PC-9 (cell line): ENCODE measurements at places on chromosomes 13 and 19. TPM values are rescaled to one million over a fixed set of nuclear protein-coding genes. Genes with fewer than 3 reads are reported as not detected.

GRCh38 chr13:101059793-101060192 is 356.5 kb downstream of the NALCN start:
- H3K4me3 ChIP-seq = no peak overlapping the region
- no peak overlapping the region for H3K27ac ChIP-seq
- no peak for DNase-seq
- H3K27me3 ChIP-seq = no peaks in the 10 kb centered on the region
- H3K4me1 ChIP-seq = no peaks in the 10 kb centered on the region
- no peaks in the 10 kb centered on the region for H3K36me3 ChIP-seq

GRCh38 chr19:34325981-34326787 is 38.8 kb upstream of the GPI start:
- no peak for DNase-seq
- H3K36me3 ChIP-seq = peaks cover 7% of the 10 kb centered on the region; the same call in 1 of the 2 replicates
- no peak overlapping the region for H3K4me3 ChIP-seq
- no peaks in the 10 kb centered on the region for H3K27me3 ChIP-seq
- H3K4me1 ChIP-seq = peaks cover 12% of the 10 kb centered on the region; the same call in 1 of the 2 replicates

DNA sequence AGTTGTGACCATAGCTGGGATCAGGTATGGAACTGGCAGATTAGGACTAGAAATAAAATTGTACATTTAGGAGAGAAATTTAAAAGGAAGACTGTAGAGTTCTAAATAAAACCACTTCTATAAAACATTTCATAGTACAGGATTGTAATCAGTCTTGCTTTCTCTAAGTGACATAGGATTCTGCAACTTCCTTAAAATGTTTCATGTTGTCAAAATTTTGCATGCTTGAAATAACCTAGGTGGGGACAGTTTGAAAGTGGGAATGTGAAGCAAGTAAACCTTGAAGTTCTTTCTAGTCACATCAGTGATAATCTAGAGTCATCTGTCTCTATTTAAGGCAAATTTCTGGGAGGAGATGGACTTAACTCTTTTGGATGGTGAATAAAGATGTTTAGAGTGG is 6.7 kb downstream of the TM9SF2 start:
- DNase-seq = no peak
- peaks cover 33% of the 10 kb centered on the region for H3K36me3 ChIP-seq
- H3K4me1 ChIP-seq = peaks cover 30% of the 10 kb centered on the region

The TMEM205 gene
- 80.3 and 90.6 TPM in 2 replicates for total RNA-seq

DNA sequence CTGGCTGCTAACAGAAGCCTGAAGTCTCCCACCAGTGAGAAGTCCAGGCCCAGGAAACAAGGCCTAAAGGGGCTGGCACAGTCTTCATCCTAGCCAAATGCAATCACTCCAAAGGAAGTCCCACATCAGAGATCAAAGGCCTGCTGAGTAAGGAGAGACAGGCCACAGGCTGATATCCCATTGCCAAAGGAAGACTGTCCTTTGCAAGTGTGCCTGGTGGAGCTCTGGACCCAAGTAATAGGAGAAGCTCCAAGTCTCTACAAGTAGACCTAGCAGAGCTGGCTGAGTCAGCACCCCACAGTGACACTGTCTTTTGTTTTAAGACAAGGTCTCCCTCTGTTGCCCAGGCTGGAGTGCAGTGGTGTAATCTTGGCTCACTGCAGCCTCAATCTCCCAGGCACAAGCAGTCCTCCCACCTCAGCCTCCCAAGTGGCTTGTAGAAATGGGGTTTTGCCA is 4.5 kb downstream of the DBP start:
- no peak overlapping the region for H3K27ac ChIP-seq
- no peaks in the 10 kb centered on the region for H3K27me3 ChIP-seq
- H3K36me3 ChIP-seq = no peaks in the 10 kb centered on the region; the same call in 1 of the 2 replicates
- peaks cover 30% of the 10 kb centered on the region for H3K4me1 ChIP-seq
- no peak overlapping the region for H3K4me3 ChIP-seq

The C3 gene
- 130 and 132 TPM in 2 replicates for total RNA-seq

The PLVAP gene
- not detected in 2 replicates for total RNA-seq

DNA sequence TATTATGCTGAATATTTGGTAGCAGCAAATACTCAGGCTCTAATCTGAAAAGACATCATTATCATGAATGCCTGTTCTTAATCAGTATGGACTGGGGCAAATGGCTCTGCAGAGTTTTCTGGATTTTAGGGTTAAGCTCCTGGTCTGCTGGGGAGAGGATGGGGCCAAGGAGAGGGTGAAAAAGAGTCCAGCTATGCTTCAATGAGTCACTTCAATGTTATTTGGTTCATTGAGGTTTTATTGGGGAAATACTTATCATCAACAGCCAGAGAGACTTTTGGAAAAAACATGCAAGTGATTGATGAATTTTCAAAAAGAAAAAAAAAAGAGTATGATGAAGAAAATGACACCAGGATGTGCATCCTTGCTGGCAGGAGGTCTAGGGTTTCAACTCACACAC is 278.3 kb downstream of the UQCRFS1 start:
- DNase-seq = no peak
- H3K27me3 ChIP-seq = peaks cover 10% of the 10 kb centered on the region
- H3K27ac ChIP-seq = no peak overlapping the region
- no peaks in the 10 kb centered on the region for H3K4me1 ChIP-seq
- no peak overlapping the region for H3K4me3 ChIP-seq

DNA sequence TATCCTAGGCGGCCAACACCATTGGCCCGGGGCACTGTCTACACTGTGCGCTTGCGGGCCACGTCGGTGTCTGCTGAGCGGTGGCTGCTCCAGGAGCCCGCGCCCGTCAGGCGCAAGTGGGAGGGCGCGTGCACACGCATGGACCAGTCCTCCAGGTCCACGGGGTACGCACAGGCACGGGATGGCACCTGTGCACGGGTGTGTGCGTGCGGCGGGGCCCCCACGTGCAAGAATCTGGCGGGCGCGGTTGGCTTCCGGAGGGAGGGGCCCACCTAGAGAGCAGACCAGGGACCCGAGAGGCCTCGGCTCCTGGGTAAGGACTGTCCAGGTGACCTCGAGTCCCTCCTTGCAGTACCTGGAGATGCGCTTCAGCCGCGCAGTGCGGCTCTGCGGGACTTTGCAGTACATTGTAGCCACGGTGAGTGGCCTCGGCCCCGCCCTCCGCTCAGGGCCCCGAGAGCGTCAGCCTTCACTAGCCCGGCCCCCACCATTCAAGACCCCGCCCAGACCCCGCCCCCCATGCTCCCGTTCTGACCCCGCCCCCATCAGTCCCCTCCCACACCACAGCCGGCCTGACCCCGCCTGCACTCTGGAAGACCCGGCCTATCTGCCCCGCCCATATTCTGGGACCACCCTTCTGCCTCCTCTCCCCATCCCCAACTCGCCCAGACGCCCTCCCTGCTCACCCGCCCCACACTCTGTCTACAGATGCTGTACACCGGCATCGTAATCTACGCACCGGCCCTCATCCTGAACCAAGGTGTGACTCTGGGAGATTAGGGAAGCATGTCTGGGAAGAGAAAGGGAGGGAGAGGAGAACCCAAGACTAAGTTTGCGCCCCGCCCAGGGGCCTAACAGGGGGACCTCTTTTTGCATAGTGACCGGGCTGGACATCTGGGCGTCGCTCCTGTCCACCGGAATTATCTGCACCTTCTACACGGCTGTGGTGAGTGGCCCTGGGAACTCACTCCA is 2.3 kb downstream of the SLC5A5 start:
- H3K27me3 ChIP-seq = peaks cover 4% of the 10 kb centered on the region; the same call in 1 of the 2 replicates
- H3K27ac ChIP-seq = no peak overlapping the region
- peak; percentile 42 for DNase-seq
- no peaks in the 10 kb centered on the region for H3K36me3 ChIP-seq

GRCh38 chr19:35671818-35672217 is 5.5 kb downstream of the UPK1A start:
- no peak overlapping the region for H3K4me3 ChIP-seq
- no peaks in the 10 kb centered on the region for H3K36me3 ChIP-seq
- H3K27me3 ChIP-seq = peaks cover 19% of the 10 kb centered on the region
- DNase-seq = peak; percentile 78
- peaks cover 6% of the 10 kb centered on the region; the same call in 1 of the 2 replicates for H3K4me1 ChIP-seq

GRCh38 chr19:17570791-17571190 is 15.3 kb downstream of the COLGALT1 start:
- no peak for DNase-seq
- peaks cover 12% of the 10 kb centered on the region; the same call in 1 of the 2 replicates for H3K36me3 ChIP-seq
- no peaks in the 10 kb centered on the region for H3K27me3 ChIP-seq
- no peak overlapping the region for H3K4me3 ChIP-seq

GRCh38 chr19:40163541-40164129 is 27.6 kb upstream of the MAP3K10 start:
- H3K4me1 ChIP-seq = no peaks in the 10 kb centered on the region
- H3K27me3 ChIP-seq = no peaks in the 10 kb centered on the region
- no peak overlapping the region for H3K4me3 ChIP-seq
- DNase-seq = no peak

The KLK2 gene
- not detected in 2 replicates for total RNA-seq

- no peak overlapping the region for H3K27ac ChIP-seq
- H3K4me1 ChIP-seq = peaks cover 13% of the 10 kb centered on the region; the same call in 1 of the 2 replicates
- no peaks in the 10 kb centered on the region for H3K36me3 ChIP-seq
- peaks cover 57% of the 10 kb centered on the region for H3K27me3 ChIP-seq
- DNase-seq = no peak
Observed at GRCh38 chr19:10418235-10418484, 2.2 kb upstream of the PDE4A start.

GRCh38 chr13:36377826-36378468 is 31.8 kb upstream of the SPART start:
- no peak overlapping the region for H3K27ac ChIP-seq
- H3K36me3 ChIP-seq = no peaks in the 10 kb centered on the region
- no peaks in the 10 kb centered on the region for H3K27me3 ChIP-seq
- H3K4me1 ChIP-seq = peaks cover 17% of the 10 kb centered on the region
- H3K4me3 ChIP-seq = no peak overlapping the region

DNA sequence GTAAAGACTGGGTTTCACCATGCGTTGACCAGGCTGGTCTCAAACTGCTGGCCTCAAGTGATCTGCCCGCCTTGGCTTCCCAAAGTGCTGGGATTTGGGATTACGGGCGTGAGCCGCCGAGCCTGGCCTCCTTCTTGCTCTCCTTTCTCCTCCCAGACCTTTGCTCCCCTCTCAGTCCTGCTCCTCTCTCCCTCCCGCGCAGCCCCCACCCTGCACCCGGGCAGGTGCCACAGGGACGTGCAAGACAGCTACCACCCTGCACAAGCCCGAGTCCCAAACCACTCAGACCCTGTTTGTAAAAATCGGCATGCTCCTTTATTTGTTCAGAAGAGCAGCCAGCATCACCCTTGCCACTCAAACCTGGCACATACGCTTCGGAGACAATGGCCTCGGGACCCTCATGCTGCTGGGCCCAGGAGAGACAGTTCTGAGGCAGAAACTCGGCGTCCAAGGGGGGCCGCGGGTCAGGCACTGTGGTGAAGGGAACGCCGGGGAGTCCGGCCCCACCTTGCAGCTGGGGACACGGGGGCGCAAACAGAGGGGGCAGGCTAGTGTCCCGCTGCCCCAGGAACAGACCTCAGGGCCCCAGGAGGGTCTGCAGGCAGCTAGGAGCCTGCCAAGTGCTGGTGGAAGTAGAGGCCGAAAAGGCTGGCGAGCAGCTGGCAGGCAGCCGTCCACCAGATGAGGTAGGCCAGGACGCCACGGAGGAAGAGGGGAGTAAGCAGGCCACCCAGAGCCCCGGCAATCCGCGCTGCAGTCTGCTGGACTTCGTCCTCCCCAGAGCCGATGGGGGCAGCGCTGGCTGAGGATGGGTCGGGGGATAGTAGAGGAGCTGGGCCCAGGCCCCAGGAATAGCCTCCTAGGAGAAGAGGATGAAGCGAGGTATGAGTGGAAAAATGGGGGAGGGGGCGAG is 18.7 kb downstream of the TMEM161A start:
- H3K27ac ChIP-seq = no peak overlapping the region
- no peak overlapping the region for H3K4me3 ChIP-seq
- no peaks in the 10 kb centered on the region for H3K4me1 ChIP-seq
- H3K27me3 ChIP-seq = no peaks in the 10 kb centered on the region
- DNase-seq = no peak

The ZFP36 gene
- total RNA-seq = 31.0 and 36.3 TPM in 2 replicates

The FBXO27 gene
- total RNA-seq = 48.5 and 88.9 TPM in 2 replicates

The CEACAM3 gene
- total RNA-seq = not detected in 2 replicates

- H3K27me3 ChIP-seq = no peaks in the 10 kb centered on the region
- H3K4me3 ChIP-seq = no peak overlapping the region
- no peak for DNase-seq
- H3K36me3 ChIP-seq = no peaks in the 10 kb centered on the region
- H3K27ac ChIP-seq = no peak overlapping the region
Observed at GRCh38 chr13:91304741-91305140, 42.7 kb upstream of the MIR17HG start.

- H3K4me3 ChIP-seq = no peak overlapping the region
- H3K27ac ChIP-seq = no peak overlapping the region
- DNase-seq = no peak
- H3K27me3 ChIP-seq = no peaks in the 10 kb centered on the region
Observed at GRCh38 chr13:106919638-106920037, 351.7 kb upstream of the ARGLU1 start.

GRCh38 chr19:344625-345319 is at the start of gene MIER2:
Gene MIER2 (minus strand): TSS chr19:344796. CDS start chr19:344782, 14 bp downstream.
- peaks cover 4% of the 10 kb centered on the region; the same call in 1 of the 2 replicates for H3K36me3 ChIP-seq
- peak; percentile 37 for DNase-seq
- peaks cover 22% of the 10 kb centered on the region for H3K4me1 ChIP-seq
- H3K4me3 ChIP-seq = peak within 1 kb of the TSS; percentile 63
- no peaks in the 10 kb centered on the region for H3K27me3 ChIP-seq
